ENCODE measurements at places on chromosomes 1 and 21.

GRCh38 chr1:182917378-182917777 lies 35.6 kb downstream of the SHCBP1L start:
- DNase-seq: no peak

DNA sequence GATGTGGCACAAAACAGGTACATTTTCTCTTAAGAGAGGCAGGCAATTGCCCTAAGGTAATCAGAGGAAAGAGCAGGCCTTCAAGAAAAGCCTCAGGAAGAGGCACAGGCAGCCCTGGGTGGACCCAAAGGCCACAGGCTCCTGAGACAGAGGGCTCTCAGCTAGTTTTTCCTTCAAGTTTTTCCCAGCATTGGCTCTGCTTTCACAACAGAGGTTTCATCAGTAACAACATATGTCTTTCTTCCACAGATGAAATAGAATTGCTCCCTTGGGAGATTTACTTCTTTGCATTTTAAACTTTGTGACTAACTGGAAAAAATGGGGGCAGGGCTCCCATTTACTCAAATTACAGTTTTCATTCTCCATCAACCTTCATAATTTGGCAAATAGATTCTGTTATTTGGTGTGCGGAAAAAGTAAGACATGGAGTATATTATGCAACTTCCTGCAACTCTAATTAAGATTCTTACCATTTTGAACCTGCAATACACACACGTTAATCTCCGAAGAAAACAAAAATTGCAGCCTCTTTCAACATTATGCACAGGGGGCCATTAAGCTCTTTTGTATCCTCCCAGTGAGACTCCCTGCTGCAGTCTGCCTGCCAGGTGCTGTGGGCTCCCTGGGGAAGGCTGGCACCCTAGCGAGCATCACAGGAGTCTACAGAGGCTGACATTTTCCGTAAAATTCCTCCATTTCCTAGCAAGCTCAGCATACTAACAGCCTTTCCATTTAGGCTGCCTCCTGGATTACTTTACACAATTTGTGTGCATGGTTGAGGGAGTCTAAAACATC lies 282.3 kb downstream of the USH2A start:
- no peak for DNase-seq

- peak; percentile 93 for DNase-seq
These were observed 43.3 kb downstream of the BCAR3 start for GRCh38 chr1:93638307-93638847.

- no peak for DNase-seq
These were observed 83.6 kb upstream of the L1TD1 start for GRCh38 chr1:62111084-62111483.

- DNase-seq: no peak
These were observed 9.4 kb upstream of the UBR4 start for GRCh38 chr1:19219451-19219850.

DNA sequence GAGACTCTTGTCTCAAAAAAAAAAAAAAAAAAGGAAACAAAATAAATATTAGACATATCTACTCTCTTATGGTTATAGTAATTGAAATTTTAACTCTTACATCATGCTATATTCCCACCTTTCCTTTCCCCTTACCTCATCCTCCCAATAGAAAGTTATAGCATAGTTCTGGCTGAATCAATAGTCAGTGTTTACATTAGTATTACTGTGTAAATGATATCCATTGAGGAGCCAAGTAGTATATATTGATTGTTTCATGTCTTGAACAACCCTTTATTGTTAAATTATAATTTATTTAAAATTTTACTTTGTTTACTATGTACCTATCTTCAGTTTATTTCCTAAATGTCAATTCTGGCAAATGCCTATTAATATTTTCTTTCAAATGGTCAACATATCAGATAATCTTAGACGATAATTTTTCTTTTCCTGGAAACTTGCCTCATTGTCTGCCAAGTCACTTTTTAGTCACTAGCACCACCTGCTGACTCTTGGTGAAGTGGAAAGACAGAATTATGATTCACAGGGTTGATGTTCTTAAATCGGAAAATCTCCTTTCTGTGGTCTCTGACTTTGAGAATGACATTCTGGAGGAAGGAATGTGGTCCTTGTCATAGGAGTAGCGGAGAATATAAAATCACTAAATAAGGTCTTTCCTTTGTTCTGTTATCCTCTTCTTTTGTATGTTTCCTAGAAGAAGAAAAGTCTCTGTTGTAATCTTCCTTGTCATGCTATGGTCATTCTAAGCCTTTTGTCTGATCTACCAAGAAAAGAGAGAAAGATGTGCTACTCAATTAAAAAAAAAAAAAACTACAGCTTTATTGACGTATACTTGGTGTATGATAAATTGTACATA lies 8.6 kb downstream of the HJV start:
- DNase-seq: peak; percentile 26

DNA sequence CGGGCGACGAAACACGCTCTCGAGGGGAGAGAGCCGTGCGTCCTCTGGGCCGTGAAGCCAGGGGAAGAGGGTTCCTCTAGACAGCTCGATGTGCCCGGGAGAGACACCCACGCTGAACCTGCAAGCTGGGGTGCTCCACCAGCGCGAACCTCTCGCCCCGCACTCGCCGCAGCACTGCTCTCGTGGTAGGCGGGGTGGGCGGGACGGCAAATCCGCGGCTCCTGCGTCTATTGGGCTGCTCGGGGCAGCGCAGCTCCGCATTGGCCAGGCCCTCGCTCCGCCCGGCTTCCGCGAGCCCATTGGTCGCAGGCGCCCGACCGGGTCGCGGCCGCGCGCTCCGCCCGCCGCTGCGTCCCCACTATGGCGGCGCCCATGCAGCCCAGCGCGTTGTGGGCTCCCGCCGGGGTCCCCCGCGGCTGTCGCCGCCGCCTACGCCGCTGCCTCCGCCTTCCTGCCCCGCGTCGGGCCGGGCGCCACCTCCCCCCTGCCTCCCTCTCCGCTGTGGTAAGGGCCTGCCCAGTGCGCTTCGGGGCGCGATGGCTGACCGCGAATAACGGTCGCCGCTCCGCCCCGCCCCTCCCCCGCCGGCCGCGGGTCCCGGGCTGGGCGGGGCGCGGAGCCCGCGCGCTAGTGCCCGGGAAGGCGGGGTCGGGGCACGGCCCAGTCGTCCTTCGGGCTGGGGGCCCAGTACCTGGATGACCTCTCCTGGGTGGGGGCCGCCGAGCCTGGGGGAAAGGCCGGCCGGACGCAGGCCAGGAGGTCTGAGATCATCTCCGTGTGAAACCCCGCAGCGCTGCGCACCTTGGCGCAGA lies at the start of gene ST3GAL3:
Gene ST3GAL3 (plus strand): TSS at position 347 of the 812 bp plus-strand sequence. CDS start 28,727 bp downstream, outside the sequence.
- DNase-seq: peak; percentile 96

GRCh38 chr21:15324542-15324941 lies 259.7 kb upstream of the NRIP1 start:
- DNase-seq: no peak

DNA sequence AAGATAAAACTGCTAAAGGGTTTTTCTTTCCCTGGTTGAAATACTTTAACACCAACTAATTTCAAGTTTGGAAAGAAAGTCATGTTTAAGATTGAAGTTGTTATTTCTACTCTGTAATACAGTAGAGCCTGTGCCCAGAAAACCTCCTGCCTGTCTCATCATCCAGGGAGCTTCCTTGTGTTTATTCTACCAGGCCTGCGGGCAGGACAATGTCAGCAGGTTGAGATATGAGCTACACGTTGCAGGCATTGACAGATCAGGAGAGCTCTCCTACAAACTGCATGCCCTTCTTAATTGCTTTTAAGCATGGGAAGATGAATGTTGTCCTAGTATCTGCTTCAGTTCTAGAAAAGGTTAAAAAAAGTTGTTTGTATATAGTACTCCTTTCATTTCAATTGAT lies 43.1 kb upstream of the CTBS start:
- DNase-seq: no peak

DNA sequence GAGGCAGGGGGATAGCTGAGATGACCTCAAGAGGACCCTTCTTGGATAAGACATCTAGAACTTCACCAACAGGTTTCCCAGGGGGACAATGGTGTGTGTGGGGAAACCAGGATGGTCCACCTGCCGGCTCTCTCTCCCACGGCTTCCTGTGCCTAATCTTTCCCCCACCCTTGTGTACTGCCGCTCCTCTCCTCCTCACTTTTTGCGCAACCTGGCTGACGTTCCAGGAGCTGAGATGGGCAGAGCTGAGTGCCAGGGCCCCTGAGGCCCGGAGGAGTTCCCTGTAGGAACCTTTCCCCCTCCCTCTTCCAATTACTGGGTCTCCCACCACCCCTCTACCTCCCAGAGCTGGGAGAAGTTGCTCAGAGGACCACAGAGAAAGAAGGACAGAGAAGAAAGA lies 6.9 kb downstream of the SLC26A9 start:
- peak; percentile 91 for DNase-seq

DNA sequence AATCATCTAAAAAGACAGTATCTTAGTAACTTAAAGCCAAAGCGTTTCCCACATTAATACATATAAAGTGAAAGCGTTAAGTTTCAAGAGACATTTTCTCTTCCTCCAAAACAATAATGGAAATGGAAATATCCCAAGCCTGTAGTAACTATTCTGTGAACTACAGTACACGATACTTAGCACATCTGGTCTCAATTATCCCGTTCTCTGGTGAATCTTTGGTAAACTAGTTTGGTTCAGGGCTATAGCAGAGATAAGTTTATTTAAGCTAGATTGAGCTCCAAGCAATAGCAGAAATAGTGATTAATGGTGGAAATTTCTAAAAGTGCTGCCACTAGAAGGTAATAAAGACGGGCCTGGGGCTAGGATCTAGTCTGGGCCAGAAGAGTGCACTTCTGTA lies 55.2 kb downstream of the PCNX2 start:
- DNase-seq: no peak

DNA sequence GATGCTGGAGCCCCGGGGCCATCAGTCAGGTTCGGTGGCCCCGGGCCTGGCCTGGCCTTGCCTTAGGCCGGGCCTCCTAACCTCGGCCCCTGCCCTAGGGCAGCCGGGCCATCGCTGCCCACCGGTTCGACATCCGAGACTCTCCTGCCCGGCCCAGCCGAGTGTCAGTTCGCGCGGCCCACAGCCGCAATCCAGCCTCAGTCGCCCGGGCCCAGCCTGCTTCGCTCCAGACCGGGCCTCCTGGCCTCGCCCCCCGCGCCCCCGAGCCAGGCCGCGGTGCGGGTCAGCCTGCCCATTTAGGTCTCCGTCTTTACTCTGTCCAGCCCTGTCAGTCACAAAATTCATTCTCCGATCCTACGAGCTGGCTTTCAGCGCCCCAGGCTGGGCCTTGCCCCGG lies 777 bp downstream of the LRRC41 start:
- DNase-seq: no peak

- no peak for DNase-seq
These were observed 137.7 kb downstream of the SETD4 start for GRCh38 chr21:35922618-35923017.

- DNase-seq: no peak
These were observed 53.2 kb upstream of the B3GALT5 start for GRCh38 chr21:39559511-39559910.

DNA sequence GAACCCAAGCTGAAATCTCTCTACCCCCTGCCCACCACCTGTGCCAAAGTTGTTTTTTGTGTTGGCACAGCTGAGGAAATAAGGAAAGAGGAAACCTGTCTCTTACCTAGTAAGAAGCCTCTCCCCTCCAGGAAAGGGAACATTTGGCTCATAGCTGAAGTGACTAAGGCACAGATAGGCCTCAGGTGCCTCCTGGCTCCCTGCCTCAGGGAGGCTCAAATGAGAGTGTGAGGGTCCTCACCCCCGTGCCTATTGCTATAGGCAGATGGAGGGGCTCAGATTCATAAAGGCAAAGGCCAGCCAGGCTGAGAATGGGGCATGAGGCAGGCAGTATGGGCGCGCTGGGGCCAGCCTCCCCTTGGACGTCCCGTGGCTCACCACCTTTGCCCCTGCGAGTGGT lies 7.4 kb downstream of the SLC30A2 start:
- DNase-seq: no peak

GRCh38 chr1:29811727-29812407 lies 575.5 kb downstream of the PTPRU start:
- no peak for DNase-seq

- no peak for DNase-seq
These were observed 143.7 kb upstream of the ETS2 start for GRCh38 chr21:38661889-38662568.

DNA sequence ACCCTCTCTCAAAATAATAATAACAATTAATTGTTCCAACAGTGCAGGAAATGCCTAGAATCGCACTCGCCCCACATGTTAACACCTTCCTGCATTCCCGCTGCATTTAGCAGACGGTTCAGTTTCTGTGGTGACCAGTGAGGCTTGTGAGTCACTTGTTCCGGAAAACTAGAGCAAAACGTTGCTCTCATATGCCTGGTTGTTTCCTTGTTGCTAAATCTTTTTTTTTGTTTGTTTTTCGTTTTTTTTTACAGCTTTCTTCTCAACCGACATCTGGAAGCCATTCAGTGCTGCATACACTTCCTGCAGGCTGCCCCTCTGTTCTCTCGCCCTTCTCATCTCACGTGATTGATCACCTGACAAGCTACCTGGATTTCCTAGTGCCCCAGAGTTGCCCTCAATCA lies 56.9 kb upstream of the TMPRSS2 start:
- no peak for DNase-seq

DNA sequence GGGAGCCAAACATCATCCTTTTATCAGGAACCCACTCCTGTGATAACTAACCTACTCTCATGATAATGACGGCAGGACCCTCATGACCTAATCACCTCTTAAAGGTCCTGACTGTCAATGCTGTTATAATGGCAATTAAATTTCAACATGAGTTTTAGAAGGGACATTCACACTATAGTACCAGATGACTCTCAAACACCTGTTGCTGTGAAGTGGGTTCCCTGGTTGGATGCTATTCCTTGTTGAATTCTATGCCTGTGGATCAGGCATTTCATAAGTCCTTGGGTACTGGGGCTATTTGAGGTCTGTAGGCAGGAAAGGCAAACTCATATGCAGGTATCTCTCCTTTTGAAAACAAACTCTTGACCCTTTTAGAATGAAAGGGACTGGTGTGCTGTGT lies 7.5 kb upstream of the ZSWIM5 start:
- no peak for DNase-seq

- no peak for DNase-seq
These were observed 327.1 kb downstream of the PRDM2 start for GRCh38 chr1:14027099-14027498.

- DNase-seq: no peak
These were observed 22.1 kb downstream of the EIF2D start for GRCh38 chr1:206590025-206590758.

- DNase-seq: no peak
These were observed 130.9 kb upstream of the MROH9 start for GRCh38 chr1:170804419-170804818.

DNA sequence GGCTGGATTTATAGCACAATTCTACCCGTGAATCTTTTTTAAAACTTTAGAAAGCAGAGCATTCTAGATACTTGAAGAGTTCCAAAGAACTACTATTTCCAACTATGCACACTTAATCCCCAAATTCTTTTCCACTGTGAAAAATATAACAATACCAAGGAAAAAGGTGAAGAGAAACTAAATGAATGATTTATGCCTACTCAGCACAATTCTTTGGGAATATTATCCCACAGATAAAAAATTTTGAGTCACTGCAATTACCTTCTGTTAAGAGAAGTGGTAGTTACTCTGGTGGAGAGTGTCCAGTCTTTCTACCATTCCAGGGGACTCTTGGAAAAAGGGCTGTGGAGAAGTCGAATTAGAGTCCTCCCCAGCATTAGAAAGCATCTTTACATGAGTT lies 39.2 kb downstream of the ERO1B start:
- no peak for DNase-seq

GRCh38 chr21:45638707-45639106 lies 4.8 kb upstream of the PCBP3 start:
- no peak for DNase-seq

Measured in NCI-H226 (cell line).